ENCODE measurements at places on chromosomes 4 and X.

DNA sequence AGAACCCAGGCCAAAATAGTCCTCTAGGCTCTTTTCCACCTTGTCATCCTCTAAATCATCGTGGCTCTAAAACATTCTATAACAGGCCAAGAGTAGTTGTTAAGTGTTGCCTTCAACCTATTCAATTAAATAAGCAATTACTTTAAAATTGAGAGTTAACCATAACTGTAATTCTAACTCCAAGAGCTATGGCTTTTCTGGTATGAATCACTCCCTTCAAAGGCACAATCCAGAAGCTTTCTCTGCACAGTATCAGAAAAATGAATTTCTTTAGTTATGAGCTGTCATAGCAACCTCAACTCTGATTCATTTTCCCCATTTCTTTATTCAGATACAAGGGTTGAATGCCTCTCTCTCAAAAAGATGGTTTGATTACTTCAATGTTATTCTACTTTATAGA is 21.7 kb downstream of the INPP4B start:
- no peak for DNase-seq

DNA sequence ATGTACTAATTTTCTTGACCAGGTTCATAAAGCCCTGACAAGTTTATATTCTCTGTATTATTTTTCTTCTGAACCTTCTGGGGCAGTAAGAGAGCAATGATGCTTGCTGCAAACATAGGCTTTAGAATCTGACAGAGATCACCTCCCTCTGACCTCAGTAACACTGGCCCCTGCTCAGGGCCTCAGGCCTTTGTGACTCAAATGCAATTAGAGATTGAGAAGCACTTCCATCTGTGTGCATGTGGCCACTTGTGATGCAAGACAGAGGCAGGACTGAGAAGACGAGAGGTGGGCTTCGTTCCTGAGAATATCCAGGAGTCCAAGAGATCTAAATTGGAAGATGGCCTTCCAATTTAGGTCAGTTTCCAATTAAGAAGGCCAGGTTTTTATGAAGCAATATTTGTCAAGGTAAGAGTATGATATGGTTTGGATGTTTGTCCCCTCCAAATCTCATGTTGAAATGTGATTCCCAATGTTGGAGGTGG is 82.8 kb upstream of the VEGFC start:
- no peak for DNase-seq

DNA sequence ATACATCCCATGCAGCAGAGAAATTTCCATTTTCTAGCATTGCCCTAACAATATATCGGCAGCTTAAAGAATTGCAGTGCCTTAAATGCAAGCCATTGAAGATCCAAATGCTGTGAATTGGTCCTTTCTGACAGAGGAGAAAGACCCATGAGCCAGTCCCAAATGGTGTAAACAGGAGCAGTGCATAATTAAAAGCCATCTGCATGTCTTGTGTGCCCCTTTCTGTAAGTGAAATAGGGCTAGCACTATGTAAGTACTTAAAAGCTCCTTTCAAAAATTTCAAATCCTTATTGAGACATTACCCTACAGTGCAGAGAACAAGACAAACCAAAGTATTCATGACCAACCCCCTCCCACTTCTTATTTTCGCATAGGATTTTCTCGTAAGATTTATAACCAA is 108.7 kb upstream of the LCORL start:
- DNase-seq, result no peak

DNA sequence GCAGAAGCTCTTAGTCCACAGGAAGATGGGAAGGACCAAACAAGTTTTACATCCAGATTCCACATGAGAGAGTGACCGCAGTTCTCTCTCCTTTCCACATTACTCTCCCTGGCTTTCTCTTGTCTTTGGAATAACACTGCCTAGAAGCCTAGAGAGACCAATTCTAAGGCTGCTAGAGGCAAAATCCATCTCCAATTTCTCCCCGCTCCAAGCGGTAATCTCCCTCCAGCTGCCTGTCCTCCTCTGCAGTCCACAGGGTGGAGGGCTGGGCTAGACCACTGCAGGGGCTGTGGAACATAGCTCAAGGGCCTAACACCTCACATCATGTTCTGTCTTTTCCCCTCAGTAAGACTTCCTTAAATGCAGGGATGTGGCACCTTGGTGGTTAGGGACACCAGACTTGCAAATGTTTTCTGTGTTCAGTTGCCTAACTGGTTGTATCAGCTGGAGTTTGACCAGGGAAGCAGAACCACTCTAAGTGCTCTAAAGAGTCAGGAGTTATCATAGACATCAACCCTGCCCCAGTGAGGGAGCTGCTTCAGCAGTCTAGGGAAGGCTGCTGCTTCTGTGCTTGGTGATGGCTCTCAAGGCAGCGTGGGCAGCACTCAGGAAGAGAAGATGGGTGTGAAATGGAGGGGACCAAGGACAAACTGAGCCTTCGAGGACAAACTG is 423.1 kb downstream of the BCOR start:
- no peak for DNase-seq

DNA sequence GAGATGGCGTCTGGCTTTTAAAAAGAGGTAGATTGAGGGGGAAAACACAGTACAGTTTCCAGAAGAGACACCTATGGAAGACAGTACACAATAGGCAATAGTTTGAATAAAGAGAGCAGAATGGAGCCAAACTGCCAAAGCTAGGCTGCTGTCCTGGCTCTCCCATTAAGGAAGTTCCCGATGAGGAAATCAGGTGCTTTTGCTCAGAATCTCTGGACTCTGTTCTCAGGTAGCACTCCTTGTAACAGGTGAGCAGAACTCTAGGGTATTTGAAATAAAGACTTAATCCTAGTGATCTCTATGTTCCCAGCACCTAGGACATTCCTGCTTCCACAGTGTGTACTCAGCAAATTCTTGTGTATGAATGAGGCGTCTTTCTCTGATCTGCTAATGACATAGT is 1.6 kb downstream of the EGF start:
- no peak for DNase-seq

DNA sequence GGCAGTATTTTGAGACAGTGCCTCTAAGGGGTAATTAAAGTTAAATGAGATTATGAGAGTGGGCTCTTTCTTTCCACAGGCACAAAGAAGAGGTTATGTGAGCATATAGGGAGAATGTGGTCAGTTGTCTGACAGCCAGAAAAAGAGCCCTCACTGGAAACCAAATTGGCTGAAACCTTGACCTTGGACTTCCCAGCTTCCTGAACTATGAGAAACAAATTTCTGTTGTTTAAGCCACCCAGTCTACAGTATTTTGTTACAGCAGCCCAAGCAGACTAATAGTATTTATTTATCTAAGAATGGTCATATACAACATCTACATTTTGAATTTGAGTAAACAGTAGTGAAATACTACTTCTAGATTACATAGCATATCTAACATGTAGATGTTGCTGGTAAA is 473.8 kb downstream of the IL15 start:
- no peak for DNase-seq

GRCh38 chr4:121930304-121930703 is 21.6 kb downstream of the TRPC3 start:
- no peak for DNase-seq

DNA sequence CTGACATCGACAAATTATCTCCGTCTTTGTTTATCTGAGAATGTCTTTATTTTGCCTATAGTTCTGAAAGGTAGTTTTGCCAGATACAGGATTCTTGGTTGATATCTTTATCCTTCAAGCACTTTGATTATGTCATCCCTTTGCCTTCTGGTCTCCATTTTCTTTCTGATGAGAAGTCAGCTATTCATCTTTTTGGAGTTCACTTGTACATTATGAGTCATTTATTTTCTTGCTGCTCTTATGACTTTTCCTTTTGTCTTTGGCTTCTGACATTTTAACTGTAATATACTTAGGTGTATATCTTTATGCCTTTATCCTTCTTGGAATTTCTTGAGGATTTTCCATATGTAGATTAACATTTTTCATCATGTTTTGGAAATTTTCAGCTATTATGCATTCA is 51.4 kb downstream of the SHROOM4 start:
- no peak for DNase-seq

GRCh38 chrX:46903458-46904242 is 8.6 kb upstream of the JADE3 start:
- DNase-seq, result peak; percentile 12

- no peak for DNase-seq
Observed at GRCh38 chrX:23935106-23935505, 27.3 kb downstream of the CXorf58 start.

GRCh38 chr4:141658309-141658708 is 21.9 kb downstream of the IL15 start:
- no peak for DNase-seq

DNA sequence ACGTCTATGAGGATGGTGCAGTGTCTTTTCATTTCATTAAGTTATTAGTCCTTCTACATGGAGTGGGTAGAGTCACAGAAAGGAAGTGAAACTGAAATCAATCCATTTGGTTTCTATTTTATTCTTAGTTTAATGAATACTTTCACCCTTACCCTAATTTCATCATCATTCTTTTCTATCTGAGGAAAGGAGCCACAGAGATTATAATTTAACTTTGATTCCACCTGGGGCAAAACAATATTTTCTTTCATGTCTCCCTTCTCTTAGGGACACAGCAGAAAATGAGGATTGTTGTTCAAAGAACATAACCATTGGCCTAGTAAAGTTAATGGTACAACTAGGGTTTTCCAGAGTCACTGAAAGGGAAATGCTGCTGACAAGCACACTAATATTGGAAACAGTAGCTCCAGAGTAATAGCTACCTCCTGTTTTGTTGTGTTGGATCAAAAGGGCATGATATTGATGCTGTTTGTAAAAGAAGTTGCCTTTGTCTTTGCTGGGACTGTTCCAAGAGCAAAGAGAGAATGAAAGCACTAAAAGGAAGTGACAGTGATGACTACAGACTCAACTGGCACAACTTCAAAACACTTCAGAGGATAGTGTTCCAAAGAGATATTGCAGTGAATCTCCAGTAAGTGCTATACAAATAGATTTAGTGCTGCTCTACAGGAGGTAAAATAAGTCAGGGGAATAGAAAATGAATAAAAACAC is 247.1 kb upstream of the PITX2 start:
- no peak for DNase-seq

GRCh38 chr4:105129286-105130040 is 17.2 kb upstream of the TET2 start:
- no peak for DNase-seq

DNA sequence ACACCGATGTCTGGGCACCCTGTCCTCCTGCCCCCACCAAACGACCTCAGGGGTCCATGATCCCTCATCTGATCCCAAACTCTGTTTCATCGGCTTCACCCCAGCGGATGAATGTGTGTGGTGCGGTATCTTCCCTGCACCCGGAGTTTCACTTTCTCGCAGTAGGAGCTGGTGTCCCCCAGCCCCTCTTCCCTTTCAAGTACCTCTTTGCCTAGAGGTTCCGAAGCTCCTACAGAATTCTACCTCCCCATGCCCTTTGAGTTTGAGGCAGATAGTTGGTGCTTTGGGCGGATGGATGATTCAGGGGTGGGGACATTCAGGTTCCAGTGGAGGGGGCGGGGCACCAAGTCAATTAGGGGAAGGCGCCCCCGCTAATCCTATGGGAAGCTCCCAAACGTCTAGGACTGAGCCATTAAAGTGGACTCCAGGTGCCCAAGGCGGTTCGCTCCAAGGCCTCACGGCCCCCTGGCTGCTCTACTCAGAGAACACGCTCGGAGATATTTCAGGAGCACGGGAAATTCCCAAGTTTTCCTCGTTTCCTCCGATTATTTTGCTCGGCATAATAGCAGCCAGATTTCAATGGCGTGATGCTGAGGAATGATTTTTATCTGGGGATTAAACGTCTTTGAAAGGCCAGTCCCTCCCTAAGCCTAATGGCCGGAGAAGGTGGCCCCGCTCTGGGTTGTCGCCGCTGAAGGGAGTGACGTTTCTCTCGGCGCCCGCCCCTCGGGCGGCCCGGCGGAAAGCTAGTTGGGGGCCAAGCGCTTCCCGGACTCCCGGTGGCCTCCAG is 1.3 kb downstream of the MSX1 start:
- DNase-seq, result no peak

GRCh38 chr4:55303760-55304165 is 42.3 kb upstream of the SRD5A3 start:
- no peak for DNase-seq

GRCh38 chr4:40978548-40978947 is 228.8 kb downstream of the NSUN7 start:
- no peak for DNase-seq

- DNase-seq, result no peak
Observed at GRCh38 chr4:62135565-62136156, 935.5 kb downstream of the ADGRL3 start.

GRCh38 chr4:139665079-139665689 is 435 bp upstream of the MGST2 start:
- DNase-seq, result no peak

GRCh38 chrX:10564484-10564883 is 55.9 kb downstream of the MID1 start:
- no peak for DNase-seq

GRCh38 chrX:129939986-129940385 is 34.0 kb downstream of the UTP14A start:
- DNase-seq, result no peak

DNA sequence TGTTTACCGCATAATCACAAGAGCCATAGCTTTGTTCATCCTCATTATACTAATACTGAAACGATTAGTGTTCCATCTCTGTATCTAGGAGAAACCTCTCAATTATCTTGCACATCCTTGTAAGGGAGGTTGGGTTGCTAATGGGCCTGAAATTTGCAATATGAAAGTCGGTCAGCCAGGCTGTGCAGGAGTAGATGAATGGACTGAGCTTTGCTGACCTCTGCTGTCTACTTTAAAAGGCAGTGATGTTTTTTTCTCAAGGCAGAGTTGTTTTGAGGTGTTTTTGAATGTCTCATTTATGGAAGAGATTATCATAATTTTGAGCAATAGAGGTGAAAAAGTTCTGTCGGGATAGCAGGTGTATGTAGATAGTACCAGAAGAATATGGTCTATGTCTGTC is 47.9 kb upstream of the LINC00632 start:
- DNase-seq, result no peak

GRCh38 chr4:87574996-87575395 is 33.3 kb upstream of the DSPP start:
- DNase-seq, result no peak

GRCh38 chr4:116438417-116438816 is 647.0 kb downstream of the TRAM1L1 start:
- DNase-seq, result no peak

DNA sequence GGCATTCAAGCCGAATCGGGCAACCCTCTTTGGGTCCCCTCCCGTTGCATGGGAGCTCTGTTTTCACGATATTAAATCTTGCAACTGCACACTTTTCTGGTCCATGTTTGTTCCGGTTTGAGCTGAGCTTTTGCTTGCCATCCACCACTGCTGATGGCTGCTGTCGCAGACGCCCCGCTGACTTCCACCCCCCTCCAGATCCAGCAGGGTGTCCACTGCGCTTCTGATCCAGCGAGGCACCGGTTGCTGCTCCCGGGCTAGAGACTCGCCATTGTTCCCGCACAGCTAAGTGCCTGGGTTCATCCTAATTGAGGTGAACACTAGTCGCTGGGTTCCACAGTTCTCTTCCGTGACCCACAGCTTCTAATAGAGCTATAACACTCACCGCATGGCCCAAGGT is 13.3 kb downstream of the ACOX3 start:
- DNase-seq, result no peak

GRCh38 chrX:71214604-71215337 is 8.3 kb upstream of the GJB1 start:
- no peak for DNase-seq

Measured in activated CD4-positive, alpha-beta T cell treated with anti-CD3 and anti-CD28 coated beads, Interleukin-2, amount 50 U/mL, for 24 hours (primary cell).